Sciatic nerve (tissue), 2 donors: ENCODE measurements at places on chromosomes 12 and 14. TPM values are rescaled to one million over a fixed set of nuclear protein-coding genes. Genes with fewer than 3 reads are reported as not detected.

Gene FRS2
- 58.0 TPM for total RNA-seq

Gene TAS2R9
- total RNA-seq: not detected

DNA sequence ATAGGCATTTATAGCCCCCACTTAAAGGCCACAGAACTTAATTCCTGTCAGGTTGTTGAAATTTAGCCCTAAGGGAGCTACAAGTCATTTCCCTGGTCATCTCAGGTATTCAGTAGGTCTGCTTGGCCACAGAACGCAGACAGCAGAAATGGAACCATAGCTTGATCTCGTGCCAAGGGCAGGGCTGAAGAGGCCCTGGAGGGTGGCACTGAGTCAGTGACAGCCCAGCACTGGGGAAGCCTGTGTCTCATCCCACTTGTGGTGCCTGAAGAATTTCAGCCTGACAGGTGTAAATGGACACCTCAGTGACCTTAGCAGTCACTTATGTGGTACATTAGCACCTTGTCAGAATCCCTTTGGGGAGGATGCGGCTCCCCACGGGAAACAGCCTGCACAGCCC lies 6.6 kb downstream of the PRKAB1 start:
- no peak for DNase-seq

DNA sequence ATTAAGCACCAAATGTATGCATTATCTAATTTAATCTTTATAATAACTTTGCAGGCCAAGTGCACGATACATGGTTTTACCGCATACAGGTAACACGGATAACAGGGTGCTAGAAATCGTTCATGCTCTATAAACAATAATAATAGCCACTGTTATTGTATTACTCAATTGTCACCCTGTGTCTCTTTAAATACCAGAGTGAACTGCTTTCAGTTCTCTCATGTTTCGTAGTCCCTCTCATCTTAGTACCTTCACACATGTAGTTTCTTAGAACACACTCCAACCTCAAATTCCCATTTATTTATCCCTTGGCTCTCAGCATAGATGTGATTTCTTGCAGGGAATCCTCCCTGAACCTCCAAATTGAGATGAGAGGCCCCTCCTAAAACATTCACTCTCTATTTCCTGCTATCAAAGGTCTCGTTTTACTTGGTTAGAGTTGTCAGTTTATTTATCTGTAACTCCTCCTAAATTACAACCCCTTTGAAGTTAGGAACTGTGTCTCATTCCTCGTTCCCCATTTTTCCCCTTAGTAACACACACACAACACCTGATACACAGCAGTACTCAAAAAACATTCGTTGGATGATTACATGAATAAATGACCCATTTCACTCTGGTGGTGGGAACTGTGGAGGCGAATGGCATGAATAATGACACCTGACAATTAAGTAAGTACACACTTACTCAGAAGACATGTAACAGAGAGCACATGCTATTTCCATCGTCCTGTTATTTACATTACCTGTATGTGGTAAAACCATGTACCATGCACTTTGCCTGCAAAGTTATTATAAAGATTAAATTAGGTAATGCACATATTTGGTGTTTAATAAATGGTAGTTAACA lies 134.6 kb downstream of the BTG1 start:
- no peak for DNase-seq

- no peak for DNase-seq
Observed at GRCh38 chr12:118220702-118221101, 84.8 kb downstream of the PEBP1 start.

Gene KIAA0586
- 19.3 TPM for total RNA-seq

Gene PLA2G1B
- total RNA-seq: not detected

DNA sequence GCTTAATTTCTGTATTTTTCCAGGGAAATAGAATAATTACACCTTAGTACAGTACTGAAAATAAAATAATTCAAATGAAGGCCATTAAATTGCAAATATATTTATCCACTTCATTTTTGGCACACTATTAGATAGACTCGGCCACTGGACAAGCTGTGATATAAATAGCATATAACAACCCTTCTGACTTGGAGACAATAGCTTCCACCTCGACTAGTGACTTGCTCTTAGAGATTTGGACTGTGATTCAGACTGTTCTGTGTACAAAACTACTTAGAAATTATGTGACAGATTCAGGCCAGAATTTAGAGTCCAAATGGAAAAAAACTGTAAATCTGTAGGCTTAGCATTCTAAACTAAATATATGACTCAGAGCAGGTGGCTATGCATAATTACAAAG lies 949.9 kb downstream of the LRFN5 start:
- DNase-seq: no peak

Gene B4GALNT3
- total RNA-seq: 28.8 TPM

Gene SERPINA12
- total RNA-seq: not detected

Gene KRT86
- total RNA-seq: 0.45 TPM

GRCh38 chr12:25493682-25494081 lies 59.4 kb downstream of the LMNTD1 start:
- no peak for DNase-seq

Gene AKAP3
- 2.4 TPM for total RNA-seq

Gene TSHR
- 3.7 TPM for total RNA-seq

Gene IFI27
- total RNA-seq: 219 TPM

DNA sequence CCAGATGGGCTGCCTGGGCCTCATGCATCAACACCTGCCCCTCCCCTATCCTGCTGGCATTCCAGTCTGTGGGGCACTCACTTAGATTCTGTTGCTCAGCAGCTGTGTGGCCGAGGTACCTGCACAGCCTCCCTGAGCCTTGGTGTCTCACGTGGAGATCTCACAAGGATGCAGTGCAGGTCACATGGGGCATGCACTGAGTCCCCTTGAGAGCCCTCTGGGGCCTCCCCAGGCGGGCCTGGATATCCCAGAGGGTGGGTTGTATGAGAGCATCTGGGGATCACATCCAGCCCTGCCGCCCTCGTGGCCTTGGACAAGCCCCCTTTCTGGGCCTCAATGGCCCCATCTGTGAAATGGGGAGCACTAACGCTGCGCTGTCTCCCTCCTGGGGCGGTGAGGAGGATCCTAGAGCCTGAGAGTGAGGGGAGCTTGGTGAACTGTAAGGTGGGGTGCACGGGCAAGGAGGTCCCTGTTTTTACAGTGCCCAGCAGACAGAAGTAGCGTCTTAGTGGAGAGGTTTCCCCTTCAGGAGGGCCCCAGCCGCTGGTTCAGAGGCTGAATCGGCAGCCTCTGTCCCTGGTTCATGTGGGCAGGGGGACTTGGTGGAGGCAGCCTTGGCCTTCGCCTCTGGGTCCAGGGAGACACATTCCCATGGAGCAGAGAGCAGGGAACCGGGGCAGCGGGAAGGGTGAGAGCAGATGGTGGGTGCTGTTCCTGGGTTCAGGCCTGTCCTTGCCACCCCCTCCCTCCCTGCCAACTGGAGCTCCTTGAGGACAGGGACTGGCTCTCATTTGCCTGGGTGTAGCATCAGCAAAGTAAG lies 791 bp upstream of the SLC25A47 start:
- DNase-seq: no peak

Gene ZNF84
- total RNA-seq: 39.3 TPM

- no peak for DNase-seq
Observed at GRCh38 chr12:116939734-116940133, 29.0 kb downstream of the FBXW8 start.

DNA sequence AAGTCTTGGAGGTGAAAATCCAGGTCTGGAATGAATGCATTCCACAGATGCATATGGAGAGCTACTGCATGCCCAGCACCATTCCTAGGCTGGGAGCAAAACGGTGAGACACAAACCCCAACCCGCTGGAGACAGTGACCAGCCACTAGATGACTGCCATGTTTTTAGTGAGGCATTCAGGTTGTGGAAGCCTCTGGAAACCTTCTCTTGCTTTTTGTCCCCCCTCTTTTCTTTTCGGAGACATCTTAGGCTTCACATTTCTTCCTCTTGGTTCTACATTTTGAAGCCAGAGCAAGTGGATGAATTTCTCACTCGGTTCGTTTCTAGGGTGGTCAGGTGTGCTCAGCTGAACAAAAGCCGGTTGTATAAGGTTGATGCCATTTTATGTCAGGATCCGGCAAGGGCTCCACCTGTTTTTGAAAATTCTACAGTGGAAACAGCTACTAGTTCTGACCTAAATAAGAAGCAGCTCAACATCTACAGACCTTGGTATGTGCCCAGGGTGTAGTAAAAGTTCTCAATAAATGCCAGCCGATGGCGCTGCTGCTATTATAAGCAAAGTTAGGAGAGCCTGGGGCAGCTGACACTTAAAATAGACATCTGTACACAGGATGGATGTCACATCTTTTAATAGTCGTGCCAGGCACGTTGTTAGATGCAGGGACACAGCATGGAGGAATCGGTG lies 1.8 kb upstream of the ZNF839 start:
- no peak for DNase-seq

- no peak for DNase-seq
Observed at GRCh38 chr12:7731486-7731885, 15.7 kb downstream of the CLEC4C start.

Gene TAS2R20
- 4.6 TPM for total RNA-seq

DNA sequence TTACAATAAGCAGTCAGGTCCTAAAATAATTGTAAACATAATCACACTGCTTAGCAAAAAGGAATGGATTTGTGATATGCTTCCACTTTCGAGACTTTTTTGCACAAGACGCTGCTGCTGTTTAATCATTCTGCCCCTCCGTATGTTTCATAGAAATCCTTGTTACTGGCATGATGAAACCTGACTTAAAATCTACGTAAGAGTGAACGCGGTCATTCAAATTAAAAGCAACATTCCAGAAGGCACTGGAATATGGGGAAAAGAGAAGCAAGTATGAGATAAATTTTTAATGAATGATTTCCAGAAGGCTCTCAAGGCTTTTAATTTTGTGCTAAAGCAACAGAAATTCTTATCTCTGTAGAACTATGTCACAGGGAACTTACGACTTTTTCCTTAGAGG lies 1.1 kb downstream of the CNIH1 start:
- no peak for DNase-seq

GRCh38 chr12:13164921-13165616 lies 31.5 kb upstream of the EMP1 start:
- peak; percentile 65 for DNase-seq

DNA sequence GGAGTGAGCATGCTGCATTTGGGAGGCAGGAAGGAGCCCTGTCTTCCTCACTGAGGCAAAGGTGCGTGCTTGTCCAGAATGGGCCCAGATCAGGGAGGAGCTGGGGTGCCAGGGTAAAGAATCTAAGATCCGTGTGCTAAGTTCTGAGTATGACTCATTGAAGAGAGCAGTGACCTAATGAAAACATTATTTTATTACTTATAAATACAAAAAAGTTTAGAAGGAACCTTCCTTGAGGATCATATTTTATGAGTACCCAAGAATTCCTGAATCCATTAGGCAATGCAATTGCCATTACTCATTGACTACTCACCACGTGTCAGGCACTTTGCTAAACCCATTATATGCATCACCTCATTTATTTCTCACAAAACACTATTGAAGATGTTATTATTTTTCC lies 264.7 kb downstream of the EGLN3 start:
- DNase-seq: no peak

DNA sequence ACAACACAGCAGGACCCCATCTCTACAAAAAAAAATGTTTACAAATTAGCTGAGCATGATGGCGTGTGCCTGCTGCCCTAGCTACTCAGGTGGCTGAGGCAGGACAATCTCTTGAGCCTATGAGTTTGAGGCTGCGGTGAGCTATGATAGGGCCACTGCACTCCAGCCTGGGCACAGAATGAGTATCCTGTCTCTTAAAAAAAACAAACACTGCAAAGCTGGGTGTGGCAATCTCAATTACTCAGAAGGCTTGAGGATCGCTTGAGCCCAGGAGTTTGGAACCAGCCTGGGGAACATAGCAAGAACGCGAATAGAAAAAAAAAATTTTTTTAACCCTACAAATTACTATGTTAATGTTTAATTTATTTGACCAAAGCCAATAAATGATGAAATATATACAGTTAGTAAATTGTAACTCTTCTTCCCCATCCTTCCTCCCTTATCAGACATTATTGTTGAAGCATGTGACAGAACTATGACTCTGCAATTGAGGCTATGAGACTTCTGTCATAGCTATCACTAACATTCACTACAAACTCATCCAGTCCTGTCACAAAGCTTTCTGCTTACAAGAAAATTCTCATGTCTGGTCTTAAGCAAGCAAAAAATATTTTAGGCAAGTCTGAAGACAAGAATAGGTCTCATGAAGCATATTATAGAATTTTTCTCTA lies 9.8 kb downstream of the BTBD7 start:
- DNase-seq: no peak

DNA sequence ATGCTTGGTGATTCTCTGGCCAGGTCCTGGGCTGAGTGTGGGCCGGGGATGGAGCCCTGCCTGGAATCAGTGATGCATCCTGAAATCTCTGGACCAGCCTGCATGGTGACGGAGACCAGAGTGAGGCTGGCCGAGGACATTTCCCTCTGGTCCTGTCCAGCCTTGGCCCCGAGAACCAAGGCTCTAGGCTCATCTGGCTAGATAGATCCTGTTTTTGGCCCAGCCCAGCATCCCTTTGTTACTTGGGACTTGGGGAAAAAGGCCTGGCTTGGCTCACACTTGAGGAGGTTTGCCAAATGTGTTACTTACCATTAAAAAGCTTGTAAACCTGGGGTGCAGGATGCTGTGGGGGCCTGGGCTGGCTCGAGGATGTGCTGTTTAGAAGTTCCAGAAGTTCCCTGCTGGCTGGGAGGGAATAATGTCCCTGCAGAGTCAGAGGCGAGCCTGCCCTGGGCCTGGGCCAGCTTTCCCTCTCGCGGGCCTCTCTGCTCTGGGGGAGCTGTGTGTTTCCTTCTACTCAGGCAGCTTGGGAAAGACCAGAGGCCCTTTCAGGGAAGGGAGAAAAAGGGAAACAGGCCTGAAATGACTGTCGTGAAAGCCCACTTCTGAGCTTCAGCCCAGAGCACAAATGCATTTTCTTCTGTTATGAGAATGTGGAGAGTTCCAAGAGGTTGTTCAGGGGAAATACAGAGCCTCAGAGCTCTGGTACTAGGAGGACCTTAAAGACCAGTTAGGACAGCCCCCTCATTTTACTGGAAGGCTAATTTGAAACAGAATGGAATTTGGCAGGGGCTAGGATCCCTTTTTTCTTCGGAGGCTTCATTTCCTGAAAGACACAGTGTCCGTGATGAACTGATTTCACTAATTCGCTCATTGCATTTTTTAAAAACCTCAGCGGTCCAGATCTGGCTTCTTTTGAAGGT lies 47.2 kb upstream of the CTDSP2 start:
- peak; percentile 94 for DNase-seq

DNA sequence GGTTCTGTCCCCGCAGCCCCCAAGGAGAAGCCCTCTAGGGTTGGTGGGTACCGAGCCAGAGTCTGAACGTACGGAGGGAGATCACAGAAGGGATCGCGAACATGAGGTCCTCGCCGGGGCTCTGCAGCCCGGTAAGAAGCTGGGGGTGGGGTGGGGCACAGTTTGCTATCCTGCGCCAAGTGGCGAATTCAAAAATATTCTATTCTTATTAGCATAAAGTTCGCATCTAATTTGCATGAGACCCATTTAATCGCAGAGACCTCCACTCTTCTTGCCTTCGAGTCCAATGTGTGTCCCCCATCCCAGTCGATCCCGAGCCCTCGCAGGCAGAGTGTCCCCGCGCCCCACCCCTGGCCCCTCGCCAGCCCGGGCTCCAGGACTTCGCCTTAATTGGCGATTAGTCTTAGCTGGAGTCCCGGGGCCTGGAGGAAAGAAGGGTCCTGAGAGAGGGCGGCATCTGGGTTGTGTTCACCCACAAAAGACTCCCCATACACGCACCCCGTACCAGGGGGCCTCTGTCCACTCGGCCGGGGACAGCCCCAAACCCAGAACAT lies 604 bp upstream of the ARHGEF25 start:
- DNase-seq: peak; percentile 82

GRCh38 chr14:37968664-37969240 lies 239.0 kb upstream of the SSTR1 start:
- no peak for DNase-seq

Gene ACVRL1
- total RNA-seq: 57.6 TPM
